ENCODE measurements at places on chromosomes 1 and 21.
A peak's percentile ranks its signal among the peaks of the same experiment; 100 is the strongest.

GRCh38 chr1:192604979-192605620 is 29.5 kb downstream of the RGS1 start:
- DNase-seq: peak; percentile 9

DNA sequence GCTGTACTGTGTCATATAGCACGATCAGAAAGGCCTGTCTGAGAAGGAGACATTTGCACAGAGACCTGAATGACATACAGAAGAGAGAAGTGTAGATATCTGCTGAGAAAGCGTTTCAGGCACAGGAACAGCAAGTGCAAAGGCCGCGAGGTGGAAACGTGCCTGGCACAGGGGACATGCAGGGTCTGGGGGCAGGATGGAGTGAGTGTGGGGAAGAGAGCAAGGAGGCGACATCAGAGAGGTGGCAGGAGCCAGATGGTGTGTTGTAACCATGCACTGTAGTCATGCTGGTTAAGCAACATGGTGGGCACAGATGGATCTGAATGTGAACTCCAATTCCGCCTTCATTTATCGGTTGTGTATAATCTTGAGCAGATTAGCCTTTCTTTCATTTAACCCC is 13.0 kb downstream of the KRTCAP2 start:
- DNase-seq: no peak

DNA sequence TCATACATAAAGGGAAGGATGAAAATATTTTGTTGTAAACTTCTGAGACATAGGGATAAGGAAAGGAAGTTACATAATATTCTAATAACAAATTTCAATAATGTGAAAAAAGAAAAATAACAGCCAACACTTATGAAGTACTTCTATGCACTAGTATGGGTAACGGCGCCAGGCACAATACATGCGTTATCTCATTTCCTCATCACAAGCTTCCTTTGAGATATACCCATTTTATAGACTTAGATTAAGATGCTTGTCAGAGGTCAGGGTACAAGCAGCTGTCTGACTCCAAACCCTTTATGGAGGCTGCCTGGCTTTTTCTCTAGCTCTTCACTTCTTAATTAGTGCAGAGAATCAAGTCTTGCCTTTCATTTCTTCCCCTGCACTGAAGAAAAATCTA is 41.3 kb downstream of the TCP10L start:
- no peak for DNase-seq

GRCh38 chr1:58749646-58750045 is 34.2 kb downstream of the JUN start:
- DNase-seq: no peak

- DNase-seq: no peak
Observed at GRCh38 chr1:231384696-231385415, 37.2 kb downstream of the EGLN1 start.

- no peak for DNase-seq
Observed at GRCh38 chr1:917076-917459, 6.7 kb upstream of the SAMD11 start.

GRCh38 chr1:14117700-14118099 is 417.7 kb downstream of the PRDM2 start:
- no peak for DNase-seq

DNA sequence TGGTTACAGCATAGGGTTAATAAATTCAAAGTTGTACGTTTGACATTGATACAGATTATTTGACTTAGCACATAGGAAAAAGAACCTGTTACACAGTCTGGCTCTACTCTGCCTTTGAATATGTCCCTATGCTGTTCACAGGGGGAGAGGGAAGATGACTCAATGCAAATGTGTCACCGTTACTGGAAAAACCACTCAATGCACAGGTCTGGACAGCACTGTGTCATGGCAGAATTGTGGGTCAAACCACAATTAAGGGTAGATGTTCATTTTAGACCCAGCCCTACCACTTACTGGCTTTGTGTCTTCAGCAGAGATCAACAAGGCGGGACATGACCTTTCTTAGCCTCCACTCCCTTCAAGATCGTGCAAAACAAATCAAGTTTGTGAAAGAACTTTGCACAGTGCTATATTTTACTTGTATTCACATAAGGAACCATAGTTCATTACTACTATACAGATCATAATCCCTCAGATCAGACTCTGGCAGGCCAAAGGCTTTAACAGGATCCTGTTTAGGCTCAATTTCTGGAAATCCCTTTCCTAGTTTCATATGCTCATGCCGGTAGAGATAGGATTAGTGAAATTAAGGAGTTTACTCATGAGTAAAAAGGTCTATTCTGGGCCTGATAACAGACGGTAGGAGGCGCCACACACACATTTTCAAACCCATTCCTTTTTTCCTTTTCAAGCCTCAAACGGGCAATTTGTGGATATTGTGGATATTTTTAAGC is 22.1 kb downstream of the EIF2D start:
- peak; percentile 77 for DNase-seq

GRCh38 chr1:160211046-160211790 is 6.0 kb downstream of the PEA15 start:
- DNase-seq: peak; percentile 26

- peak; percentile 17 for DNase-seq
Observed at GRCh38 chr1:3831689-3832088, 25.3 kb downstream of the CEP104 start.

DNA sequence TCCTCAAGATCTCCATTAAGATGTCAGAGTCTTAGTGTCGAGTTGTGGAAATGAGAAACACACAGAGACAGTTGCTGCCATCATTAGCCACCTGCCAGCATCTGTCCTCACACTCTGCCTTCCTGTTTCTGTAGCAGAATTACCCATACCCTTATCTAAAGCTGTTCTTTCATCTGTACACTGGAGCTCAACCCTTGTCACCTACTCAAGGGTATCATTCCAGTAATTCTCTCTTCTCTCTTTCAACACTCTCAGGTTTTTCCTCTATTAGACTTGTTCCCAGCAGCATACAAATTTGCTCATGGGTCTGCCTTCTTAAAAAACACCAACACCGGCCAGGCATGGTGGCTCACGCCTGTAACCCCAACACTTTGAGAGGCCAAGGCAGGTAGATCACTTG is 27.4 kb upstream of the RNF2 start:
- DNase-seq: no peak

GRCh38 chr1:192580351-192580962 is 4.9 kb downstream of the RGS1 start:
- peak; percentile 63 for DNase-seq

GRCh38 chr1:238331557-238331956 is 440.8 kb upstream of the ZP4 start:
- no peak for DNase-seq

- peak; percentile 79 for DNase-seq
Observed at GRCh38 chr1:66489151-66489550, 44.8 kb upstream of the SGIP1 start.

DNA sequence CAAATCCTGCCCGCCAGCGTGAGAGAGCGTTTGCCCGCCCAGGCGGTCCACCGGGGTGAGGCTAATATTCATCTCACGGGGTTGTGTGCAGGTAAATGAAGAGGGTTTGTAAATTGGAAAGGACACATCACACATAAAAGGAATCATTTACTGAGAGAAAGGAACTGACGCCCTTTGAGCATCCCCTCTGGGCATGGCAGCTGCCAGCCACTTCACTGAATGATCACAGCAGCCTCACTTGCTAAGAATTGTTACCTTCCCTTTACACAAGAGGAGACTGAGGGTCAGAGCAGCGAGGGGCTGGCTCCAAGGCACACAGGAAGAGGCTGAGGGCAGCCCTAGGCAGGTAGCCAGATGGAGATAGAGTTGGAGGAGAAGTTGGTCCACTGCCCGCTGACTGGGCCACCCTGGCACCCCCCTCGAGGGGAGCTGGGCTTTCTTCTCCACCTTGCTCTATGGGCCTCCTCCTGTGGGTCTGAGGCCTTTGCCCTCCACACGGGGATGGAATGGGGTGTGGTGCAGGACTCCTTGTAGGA is 96.0 kb downstream of the FOXD2 start:
- no peak for DNase-seq

DNA sequence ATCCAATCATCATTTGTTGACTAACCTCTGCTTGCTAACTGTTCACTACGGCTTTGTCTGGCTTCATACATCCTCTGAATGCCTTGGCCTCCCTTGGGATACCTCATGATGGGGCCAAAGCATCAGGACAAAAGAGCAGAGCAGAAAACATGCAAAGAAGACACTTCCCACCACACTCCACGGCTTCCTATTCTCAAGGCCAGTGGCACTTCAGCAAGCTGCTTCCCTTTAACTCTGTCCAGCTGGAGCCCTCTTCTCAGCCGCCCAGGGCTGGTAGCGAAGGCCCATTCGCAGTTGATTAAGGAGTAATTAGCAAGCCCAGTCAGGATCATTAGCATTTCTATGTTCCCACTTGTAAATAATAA is 224.3 kb upstream of the FGGY start:
- no peak for DNase-seq

DNA sequence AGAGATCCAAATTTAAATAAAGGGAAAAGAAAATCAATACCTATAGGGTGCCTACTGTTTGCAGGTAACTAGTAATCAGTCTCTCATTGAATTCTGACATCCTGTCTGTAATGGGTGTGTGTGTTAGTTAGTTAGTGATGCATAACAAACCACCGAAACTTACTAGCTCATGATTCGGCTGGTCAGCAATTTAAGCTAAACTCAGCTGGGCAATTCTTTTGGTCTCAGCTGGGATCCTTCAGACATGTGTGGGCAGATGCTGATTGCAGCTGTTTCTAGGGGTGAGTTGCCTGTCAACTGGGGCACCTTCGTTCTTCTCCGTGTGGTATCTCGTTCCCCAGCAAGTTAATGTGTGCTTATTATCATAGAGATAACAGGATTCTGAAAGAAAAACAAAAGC is 40.2 kb upstream of the ZNF124 start:
- DNase-seq: no peak

GRCh38 chr1:90104941-90105538 is 110.1 kb downstream of the ZNF326 start:
- no peak for DNase-seq

GRCh38 chr1:155086856-155087535 is 8.4 kb downstream of the EFNA3 start:
- no peak for DNase-seq

DNA sequence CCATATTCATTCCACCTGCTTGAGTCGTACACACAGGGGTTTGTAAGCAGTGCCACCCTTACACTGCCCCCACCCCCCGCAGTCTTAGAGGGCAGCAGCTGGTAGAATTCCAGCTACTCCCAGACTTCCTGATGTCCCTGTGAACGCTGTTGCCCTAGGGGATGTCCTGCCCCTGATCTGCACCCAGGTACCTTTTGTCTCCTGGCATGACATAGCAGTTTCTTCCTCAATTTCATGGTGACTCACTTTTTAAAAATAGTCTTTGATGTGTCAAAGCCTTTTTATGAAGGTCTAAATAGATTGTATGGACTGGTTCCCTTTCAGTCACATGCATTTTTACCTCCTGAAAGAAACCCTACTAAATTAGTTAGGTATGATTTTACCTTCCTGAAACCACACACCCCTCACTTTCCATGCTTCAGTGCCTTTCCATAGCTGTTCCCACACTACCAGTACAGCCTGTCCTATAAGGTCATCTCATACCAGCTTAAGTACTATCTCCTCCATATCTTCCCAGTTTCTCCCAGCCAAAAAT is 76.4 kb downstream of the ST3GAL3 start:
- peak; percentile 39 for DNase-seq

- DNase-seq: peak; percentile 18
Observed at GRCh38 chr1:66022904-66023620, 230.4 kb downstream of the PDE4B start.

GRCh38 chr1:5373281-5373680 is 618.9 kb downstream of the NPHP4 start:
- DNase-seq: no peak

DNA sequence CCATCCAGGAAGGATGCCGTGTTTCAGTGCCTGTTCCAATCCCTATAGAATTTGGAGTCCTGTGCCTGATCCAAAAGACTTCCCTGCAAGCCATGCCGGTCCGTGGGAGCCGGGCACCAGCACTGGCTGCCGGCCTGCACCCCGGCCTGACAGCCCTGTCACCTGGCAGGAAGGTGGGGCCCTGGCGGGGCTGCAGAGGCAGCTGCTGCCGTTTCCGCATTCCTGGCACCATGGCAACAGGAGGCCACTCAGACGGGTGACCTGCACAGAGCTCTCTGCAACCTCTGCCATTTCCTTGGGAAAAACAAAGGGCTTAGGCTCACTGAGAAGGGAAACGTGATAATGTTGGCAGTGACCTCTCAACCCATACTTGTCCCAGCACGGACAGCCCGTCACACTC is 63.2 kb upstream of the TMEM51 start:
- no peak for DNase-seq

DNA sequence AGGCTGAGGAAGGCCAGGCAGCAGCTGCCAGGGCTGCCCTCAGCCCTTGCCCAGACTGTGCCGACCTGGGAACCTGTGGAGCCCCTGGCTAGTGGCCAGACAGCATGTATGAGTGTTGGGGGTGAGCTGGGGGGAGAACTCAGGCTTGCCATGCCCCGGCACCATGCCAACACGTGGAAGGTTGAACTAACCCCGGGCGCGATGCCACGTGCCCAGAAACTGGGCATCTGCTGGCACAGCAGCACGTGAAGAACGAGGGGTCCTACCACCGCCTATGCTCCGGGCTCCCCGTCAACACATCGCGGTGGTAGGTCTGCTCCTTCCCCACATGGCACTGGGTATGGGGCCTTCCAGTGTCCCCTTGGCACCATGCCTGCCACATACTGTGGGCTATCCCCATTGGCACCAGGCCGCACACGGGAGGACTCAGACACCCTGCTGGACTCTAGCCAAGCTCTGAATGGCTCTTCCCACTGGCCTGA is 68.7 kb downstream of the CASZ1 start:
- no peak for DNase-seq

DNA sequence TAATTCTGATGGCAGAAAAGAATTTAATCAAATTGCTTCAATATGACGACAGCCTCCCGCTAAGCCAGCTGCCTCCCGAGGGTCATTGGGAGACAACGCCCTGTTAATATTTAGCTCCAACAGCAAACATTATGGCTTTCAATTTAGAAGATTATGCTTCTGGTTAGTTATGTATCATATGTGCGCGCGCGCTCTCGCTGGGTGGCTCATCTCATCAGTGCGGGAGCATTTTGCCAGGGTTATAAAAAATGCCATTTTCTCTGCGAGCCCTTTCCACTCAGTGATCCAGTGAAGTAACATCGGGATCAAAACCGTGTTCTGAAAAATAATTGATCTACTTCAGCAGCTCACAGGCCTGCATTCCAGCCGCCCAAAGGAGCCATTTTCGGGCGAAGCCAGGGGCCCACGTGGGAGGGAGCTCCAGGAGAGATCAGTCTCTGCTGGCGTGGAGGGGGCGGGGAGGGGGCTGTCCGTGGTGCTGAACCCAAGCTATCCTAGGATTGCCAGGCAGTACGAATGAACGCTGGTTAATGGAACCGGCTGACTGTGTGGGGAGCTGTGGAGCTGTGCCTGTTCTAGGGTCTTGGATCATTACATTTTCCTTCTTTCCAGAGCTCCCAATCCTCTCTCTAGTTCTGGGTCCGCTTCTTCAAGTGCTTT is 219.1 kb upstream of the ZC3H12A start:
- peak; percentile 9 for DNase-seq

GRCh38 chr1:97505816-97506215 is 415.0 kb downstream of the DPYD start:
- DNase-seq: no peak

DNA sequence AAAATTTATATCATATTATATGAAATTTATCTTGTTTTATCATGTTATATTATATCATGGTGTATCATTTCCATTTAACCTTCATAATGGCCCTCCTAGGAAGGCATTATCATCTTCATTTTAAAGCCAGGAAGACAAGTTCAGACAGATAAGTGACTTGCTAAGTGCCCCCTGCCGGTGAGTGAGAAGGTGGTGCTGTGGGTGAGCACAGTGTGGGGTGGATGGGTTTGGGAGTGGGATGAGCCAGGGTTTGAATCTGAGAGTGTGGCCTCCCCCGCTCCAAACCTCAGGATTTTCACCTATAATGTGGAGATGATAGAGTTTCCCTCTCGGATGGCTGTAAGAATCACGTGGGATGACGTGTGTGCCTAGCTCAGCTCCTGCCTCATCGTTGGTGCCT is 108.7 kb upstream of the IGSF21 start:
- DNase-seq: no peak
